ENCODE measurements at places on chromosomes 6 and 20. TPM values are rescaled to one million over a fixed set of nuclear protein-coding genes. Genes with fewer than 3 reads are reported as not detected.

GTF2H4 gene
- total RNA-seq = 43.9 TPM

DNA sequence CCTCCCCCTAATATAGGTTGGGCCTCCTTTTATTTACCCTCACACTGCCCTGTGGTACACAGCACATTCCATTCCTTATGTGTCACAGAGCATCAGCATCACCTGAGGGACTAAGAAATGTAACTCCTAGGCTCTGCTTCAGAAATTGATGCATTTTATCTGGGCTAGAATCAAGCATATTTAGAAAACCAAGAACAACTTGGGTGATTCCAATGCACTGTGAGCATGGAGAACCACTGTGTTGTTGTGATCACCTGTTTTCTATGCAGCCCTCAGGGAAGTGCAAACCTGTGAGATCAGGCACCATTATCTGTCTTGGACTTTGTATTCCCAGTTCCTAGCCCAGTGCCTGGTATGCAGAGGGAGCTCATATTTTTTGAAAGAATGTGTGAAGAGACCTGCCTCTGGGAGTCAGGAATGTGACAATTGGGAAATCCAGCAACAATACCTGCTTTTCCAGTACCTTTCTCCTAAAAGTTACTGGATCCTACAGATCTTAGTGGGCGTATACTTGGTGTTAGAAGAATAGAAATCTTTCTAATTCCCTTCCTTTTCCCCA is 7.0 kb downstream of the KAT14 start:
- no peaks in the 10 kb centered on the region for H3K27me3 ChIP-seq
- peak overlapping the region; percentile 55 for H3K4me3 ChIP-seq
- peaks cover 62% of the 10 kb centered on the region for H3K4me1 ChIP-seq
- H3K27ac ChIP-seq = peak overlapping the region; percentile 93

GRCh38 chr6:126227833-126228702 is 111.8 kb upstream of the CENPW start:
- H3K36me3 ChIP-seq = no peaks in the 10 kb centered on the region
- H3K27ac ChIP-seq = no peak overlapping the region
- no peaks in the 10 kb centered on the region for H3K4me1 ChIP-seq
- H3K4me3 ChIP-seq = no peak overlapping the region
- no peak for DNase-seq
- no peaks in the 10 kb centered on the region for H3K27me3 ChIP-seq

DNA sequence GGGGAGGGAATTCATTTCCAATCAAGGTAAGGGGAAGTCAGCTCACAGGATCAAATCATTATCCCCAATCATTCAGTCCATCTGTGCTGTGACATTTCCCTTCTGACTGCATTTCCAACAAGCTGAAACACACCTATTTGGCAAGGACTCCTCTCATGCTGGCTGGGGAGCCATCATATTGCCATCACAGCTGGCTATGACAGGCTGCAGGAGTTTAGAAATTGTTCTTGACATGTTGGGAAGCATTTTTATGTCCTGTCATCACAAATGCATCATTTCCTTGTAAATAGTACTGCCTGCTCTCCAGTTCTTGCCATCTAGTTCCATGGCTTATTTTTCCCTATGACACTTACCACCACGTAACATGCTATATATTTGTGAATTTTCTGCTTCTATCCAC is 113.9 kb upstream of the TMEM170B start:
- DNase-seq = no peak

GRCh38 chr6:166589337-166589731 is 2.9 kb upstream of the RAMACL start:
- no peaks in the 10 kb centered on the region for H3K36me3 ChIP-seq
- no peaks in the 10 kb centered on the region for H3K27me3 ChIP-seq
- no peak overlapping the region for H3K4me3 ChIP-seq
- no peaks in the 10 kb centered on the region for H3K4me1 ChIP-seq
- no peak overlapping the region for H3K27ac ChIP-seq

DNA sequence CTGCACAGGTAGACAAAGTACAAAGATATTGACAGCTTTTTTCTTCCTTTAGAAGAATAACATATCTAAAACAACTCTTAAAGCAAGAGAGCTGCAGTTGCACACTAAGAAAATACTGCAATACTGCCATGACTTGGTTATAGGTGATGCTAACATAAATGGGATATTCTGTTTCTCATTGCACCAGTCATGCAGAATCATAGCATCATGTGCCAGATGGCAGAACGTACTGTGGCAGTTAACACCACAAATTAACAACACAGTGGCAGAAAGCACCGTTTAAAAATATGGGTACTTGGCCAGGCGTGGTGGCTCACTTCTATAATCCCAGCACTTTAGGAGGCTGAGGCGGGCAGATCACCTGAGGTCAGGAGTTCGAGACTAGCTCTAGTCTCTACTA is 7.4 kb downstream of the ASXL1 start:
- H3K27ac ChIP-seq = no peak overlapping the region
- H3K27me3 ChIP-seq = no peaks in the 10 kb centered on the region
- no peak overlapping the region for H3K4me3 ChIP-seq
- no peak for DNase-seq

GRCh38 chr20:37366743-37367142 is 20.8 kb downstream of the SRC start:
- no peak overlapping the region for H3K4me3 ChIP-seq
- peaks cover 6% of the 10 kb centered on the region for H3K36me3 ChIP-seq
- H3K27ac ChIP-seq = no peak overlapping the region
- DNase-seq = no peak
- no peaks in the 10 kb centered on the region for H3K4me1 ChIP-seq

NEDD9 gene
- 35.8 TPM for total RNA-seq

VSTM2L gene
- 2.3 TPM for total RNA-seq

GRCh38 chr6:111573131-111573883 is 32.4 kb downstream of the TRAF3IP2 start:
- H3K36me3 ChIP-seq = 0 out of 2 replicates have a peak, but pooled peaks cover 22% of the 10 kb centered on the region
- DNase-seq = peak; percentile 36
- no peak overlapping the region for H3K4me3 ChIP-seq
- no peaks in the 10 kb centered on the region for H3K4me1 ChIP-seq
- H3K27me3 ChIP-seq = no peaks in the 10 kb centered on the region

- DNase-seq = no peak
- no peak overlapping the region for H3K4me3 ChIP-seq
- peaks cover 61% of the 10 kb centered on the region for H3K36me3 ChIP-seq
- no peaks in the 10 kb centered on the region for H3K4me1 ChIP-seq
These were observed 43.7 kb downstream of the TRMT11 start for GRCh38 chr6:126030045-126030444.

All from PC-9 (cell line).